ENCODE measurements at places on chromosomes 13 and 19. TPM values are rescaled to one million over a fixed set of nuclear protein-coding genes. Genes with fewer than 3 reads are reported as not detected.

The NOSIP gene
- 77.3 TPM for total RNA-seq

The LILRA1 gene
- not detected for total RNA-seq

The TMEM190 gene
- not detected for total RNA-seq

The TTC9B gene
- total RNA-seq: not detected

The NPAS1 gene
- total RNA-seq: 0.41 TPM

The SMAD9 gene
- not detected for total RNA-seq

The VSTM2B gene
- total RNA-seq: not detected

The CUL4A gene
- total RNA-seq: 76.0 TPM

The IRGC gene
- total RNA-seq: not detected

The TYROBP gene
- total RNA-seq: 0.96 TPM

The KLK14 gene
- total RNA-seq: 0.61 TPM

The CD33 gene
- total RNA-seq: 0.96 TPM

The PSG7 gene
- total RNA-seq: not detected

The CIC gene
- total RNA-seq: 67.3 TPM

The PSG5 gene
- total RNA-seq: not detected

The IGSF23 gene
- not detected for total RNA-seq

The TPM4 gene
- total RNA-seq: 493 TPM

The DENND1C gene
- 100 TPM for total RNA-seq

DNA sequence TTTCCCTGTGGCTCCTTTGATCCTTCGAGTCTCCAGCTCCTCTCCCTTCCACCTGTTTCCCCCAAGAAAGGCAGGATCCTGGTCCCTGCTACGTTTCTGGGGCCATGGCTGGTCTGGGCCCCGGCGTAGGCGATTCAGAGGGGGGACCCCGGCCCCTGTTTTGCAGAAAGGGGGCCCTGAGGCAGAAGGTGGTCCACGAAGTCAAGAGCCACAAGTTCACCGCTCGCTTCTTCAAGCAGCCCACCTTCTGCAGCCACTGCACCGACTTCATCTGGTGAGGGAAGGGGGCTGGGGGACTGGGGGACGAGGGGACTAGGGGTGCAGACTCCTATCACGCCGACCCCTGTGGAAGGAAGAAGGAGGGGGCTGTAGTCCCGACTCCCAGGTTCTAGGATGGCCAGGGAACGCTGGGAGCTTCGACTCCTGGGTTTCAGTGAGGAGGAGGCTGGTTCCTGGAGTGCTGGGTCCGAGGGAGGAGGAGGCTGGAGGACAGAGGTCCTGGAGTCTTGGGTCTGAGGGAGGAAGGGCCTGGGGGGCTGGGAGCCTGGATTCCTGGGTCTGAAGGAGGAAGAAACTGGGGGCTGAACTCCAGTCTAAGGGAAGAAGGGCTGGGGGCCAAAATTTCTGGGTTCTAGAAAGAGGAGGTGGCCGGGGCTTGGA, 524 bp downstream of the PRKCG start:
- peaks cover 12% of the 10 kb centered on the region for H3K4me1 ChIP-seq
- no peak for DNase-seq
- no peaks in the 10 kb centered on the region for H3K36me3 ChIP-seq
- peaks cover 34% of the 10 kb centered on the region for H3K27me3 ChIP-seq
- H3K27ac ChIP-seq: no peak overlapping the region
- no peak overlapping the region for H3K4me3 ChIP-seq

GRCh38 chr19:8030960-8031359, 21.6 kb upstream of the CCL25 start:
- H3K27me3 ChIP-seq: peaks cover 5% of the 10 kb centered on the region
- H3K36me3 ChIP-seq: no peaks in the 10 kb centered on the region
- H3K27ac ChIP-seq: no peak overlapping the region
- H3K4me3 ChIP-seq: no peak overlapping the region

- no peaks in the 10 kb centered on the region for H3K4me1 ChIP-seq
- H3K27ac ChIP-seq: no peak overlapping the region
- peaks cover 11% of the 10 kb centered on the region for H3K27me3 ChIP-seq
- no peaks in the 10 kb centered on the region for H3K36me3 ChIP-seq
These were observed 36.8 kb downstream of the SERP2 start for GRCh38 chr13:44410328-44410859.

- H3K27me3 ChIP-seq: no peaks in the 10 kb centered on the region
- H3K4me1 ChIP-seq: no peaks in the 10 kb centered on the region
- no peak overlapping the region for H3K27ac ChIP-seq
- peaks cover 10% of the 10 kb centered on the region for H3K36me3 ChIP-seq
These were observed 8.3 kb downstream of the FAM98C start for GRCh38 chr19:38411041-38411712.

DNA sequence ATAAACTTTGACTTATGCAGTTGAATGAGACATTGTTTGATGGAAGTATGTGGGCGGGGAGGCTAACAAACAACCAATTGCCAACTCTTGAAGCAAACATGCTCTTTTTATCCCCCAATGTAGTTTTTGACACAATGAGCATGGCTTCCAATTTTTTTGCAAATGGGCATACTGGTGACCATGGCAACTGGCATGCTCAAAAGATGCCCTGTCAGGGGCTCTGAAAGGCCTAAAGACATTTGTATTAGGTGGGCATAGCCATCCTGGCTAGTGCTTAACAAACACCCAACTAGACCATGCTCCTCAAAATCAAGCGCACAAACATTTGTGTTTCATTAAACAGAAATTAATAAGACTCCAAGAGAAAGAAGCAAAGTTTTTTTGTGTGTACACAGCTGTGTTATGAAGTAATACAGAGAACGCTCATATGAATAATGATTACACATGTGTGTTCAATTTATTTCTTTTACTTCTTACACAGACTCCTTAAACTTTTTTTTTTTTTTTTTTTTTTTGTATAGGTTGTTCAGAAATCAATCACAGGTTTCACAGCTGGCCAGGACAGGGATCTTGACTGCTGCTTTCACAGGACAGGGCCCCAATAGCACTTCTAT, 95.6 kb downstream of the DLEU7 start:
- no peak overlapping the region for H3K4me3 ChIP-seq
- no peak overlapping the region for H3K27ac ChIP-seq
- no peak for DNase-seq
- H3K4me1 ChIP-seq: peaks cover 3% of the 10 kb centered on the region

DNA sequence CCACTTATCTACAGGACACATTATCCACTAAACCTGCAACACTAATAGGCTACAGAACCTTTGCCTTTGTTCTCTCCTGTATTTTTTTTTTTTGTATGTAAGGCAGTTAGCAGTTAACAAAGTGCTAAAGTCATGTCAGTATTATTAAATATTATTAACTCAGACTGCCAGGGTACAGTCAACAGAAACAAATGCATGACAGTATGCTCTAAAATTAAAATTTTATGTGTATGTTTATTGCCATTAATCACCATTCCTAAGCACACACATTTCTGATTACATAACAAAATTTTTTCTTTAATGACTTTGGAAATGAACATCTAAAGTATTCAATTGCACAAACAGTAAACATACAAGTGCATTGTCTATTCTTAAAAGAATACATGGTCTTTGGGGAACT, 41.7 kb downstream of the XPO4 start:
- H3K27me3 ChIP-seq: no peaks in the 10 kb centered on the region
- H3K4me1 ChIP-seq: peaks cover 6% of the 10 kb centered on the region
- no peak overlapping the region for H3K4me3 ChIP-seq
- DNase-seq: no peak
- no peak overlapping the region for H3K27ac ChIP-seq

GRCh38 chr19:29858000-29858596, 46.3 kb downstream of the CCNE1 start:
- H3K4me3 ChIP-seq: no peak overlapping the region
- H3K27ac ChIP-seq: no peak overlapping the region
- peak; percentile 62 for DNase-seq
- H3K27me3 ChIP-seq: peaks cover 10% of the 10 kb centered on the region

GRCh38 chr13:110042253-110042950, 256.0 kb upstream of the IRS2 start:
- H3K36me3 ChIP-seq: no peaks in the 10 kb centered on the region
- peaks cover 5% of the 10 kb centered on the region for H3K27me3 ChIP-seq
- H3K4me1 ChIP-seq: no peaks in the 10 kb centered on the region
- no peak overlapping the region for H3K27ac ChIP-seq
- no peak overlapping the region for H3K4me3 ChIP-seq

GRCh38 chr19:48255376-48256303, at the start of gene CARD8:
CARD8 (minus strand) TSS chr19:48255912; CDS start chr19:48241020, 14,892 bp downstream.
- peak within 1 kb of the TSS; percentile 100 for H3K27ac ChIP-seq
- peaks cover 66% of the 10 kb centered on the region for H3K4me1 ChIP-seq
- no peaks in the 10 kb centered on the region for H3K27me3 ChIP-seq
- H3K36me3 ChIP-seq: peaks cover 30% of the 10 kb centered on the region

DNA sequence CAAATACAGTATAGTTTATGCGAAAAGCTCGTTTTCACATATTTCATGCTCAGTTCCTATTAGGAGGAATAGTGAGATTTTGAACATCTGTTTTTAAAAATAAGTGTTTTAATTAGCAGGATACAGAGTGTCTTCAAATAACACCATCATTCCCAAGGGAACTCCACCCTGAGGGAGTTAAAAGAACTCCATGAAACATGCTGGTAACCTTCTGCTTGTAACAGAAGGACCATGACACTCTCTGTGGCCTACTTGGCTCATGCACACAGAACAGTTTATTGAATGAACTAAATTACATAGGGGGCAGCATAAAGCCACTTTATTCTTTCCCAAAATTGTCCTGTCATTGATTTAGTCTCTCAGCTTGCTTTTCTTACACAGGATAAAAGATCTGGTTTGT, 809.5 kb upstream of the SLITRK6 start:
- H3K4me1 ChIP-seq: no peaks in the 10 kb centered on the region
- no peaks in the 10 kb centered on the region for H3K36me3 ChIP-seq
- DNase-seq: no peak
- no peak overlapping the region for H3K27ac ChIP-seq

GRCh38 chr13:66794340-66795031, 435.6 kb downstream of the PCDH9 start:
- no peak overlapping the region for H3K27ac ChIP-seq
- no peaks in the 10 kb centered on the region for H3K4me1 ChIP-seq
- no peaks in the 10 kb centered on the region for H3K36me3 ChIP-seq
- no peak for DNase-seq
- no peak overlapping the region for H3K4me3 ChIP-seq

- DNase-seq: no peak
- H3K27me3 ChIP-seq: no peaks in the 10 kb centered on the region
- peaks cover 12% of the 10 kb centered on the region for H3K36me3 ChIP-seq
- H3K4me3 ChIP-seq: peak overlapping the region; percentile 95
- H3K4me1 ChIP-seq: peaks cover 33% of the 10 kb centered on the region
- H3K27ac ChIP-seq: peak overlapping the region; percentile 96
These were observed 1.4 kb downstream of the ING1 start for GRCh38 chr13:110714797-110715394.

- no peaks in the 10 kb centered on the region for H3K36me3 ChIP-seq
- H3K27ac ChIP-seq: no peak overlapping the region
- H3K4me1 ChIP-seq: no peaks in the 10 kb centered on the region
- H3K27me3 ChIP-seq: no peaks in the 10 kb centered on the region
These were observed 1299.2 kb upstream of the SPRY2 start for GRCh38 chr13:81639984-81640582.

DNA sequence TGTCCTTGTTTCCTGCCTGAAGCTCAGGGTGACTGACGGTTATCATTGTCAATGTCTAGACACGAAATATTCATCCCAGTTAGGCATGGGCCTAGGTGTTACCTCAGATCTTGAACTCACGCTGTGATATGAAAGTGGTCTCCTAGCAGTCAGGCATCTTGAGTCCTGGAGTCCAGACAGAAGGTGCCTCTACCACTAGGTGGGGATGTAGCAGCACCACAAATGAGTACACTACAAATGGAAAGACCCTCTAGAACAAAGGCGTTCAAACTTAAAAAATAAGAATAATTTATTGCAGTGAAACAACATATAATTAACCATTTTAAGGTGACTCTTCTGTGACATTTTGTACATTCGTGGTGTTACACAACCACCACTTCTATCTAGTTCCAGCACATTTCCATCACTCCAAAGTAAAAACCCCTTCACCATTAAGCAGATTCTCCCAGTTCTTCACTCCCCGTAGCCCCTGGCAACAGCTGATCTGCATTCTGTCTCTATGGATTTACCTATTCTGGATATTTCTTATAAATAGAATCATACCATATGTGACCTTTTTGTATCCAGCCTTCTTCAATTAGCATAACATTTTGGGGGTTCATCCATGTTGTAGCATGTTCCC, 11.9 kb upstream of the FRY start:
- H3K36me3 ChIP-seq: no peaks in the 10 kb centered on the region
- no peak overlapping the region for H3K4me3 ChIP-seq
- no peaks in the 10 kb centered on the region for H3K4me1 ChIP-seq
- DNase-seq: peak; percentile 45
- H3K27ac ChIP-seq: no peak overlapping the region

- no peaks in the 10 kb centered on the region for H3K4me1 ChIP-seq
- H3K4me3 ChIP-seq: no peak overlapping the region
- no peak overlapping the region for H3K27ac ChIP-seq
- peaks cover 5% of the 10 kb centered on the region for H3K27me3 ChIP-seq
- no peaks in the 10 kb centered on the region for H3K36me3 ChIP-seq
These were observed 15.2 kb upstream of the SUPT20H start for GRCh38 chr13:37074703-37075102.

GRCh38 chr19:19343762-19344161, 23.1 kb downstream of the MAU2 start:
- H3K4me1 ChIP-seq: no peaks in the 10 kb centered on the region
- H3K36me3 ChIP-seq: peaks cover 12% of the 10 kb centered on the region
- no peaks in the 10 kb centered on the region for H3K27me3 ChIP-seq
- H3K27ac ChIP-seq: no peak overlapping the region
- DNase-seq: no peak

DNA sequence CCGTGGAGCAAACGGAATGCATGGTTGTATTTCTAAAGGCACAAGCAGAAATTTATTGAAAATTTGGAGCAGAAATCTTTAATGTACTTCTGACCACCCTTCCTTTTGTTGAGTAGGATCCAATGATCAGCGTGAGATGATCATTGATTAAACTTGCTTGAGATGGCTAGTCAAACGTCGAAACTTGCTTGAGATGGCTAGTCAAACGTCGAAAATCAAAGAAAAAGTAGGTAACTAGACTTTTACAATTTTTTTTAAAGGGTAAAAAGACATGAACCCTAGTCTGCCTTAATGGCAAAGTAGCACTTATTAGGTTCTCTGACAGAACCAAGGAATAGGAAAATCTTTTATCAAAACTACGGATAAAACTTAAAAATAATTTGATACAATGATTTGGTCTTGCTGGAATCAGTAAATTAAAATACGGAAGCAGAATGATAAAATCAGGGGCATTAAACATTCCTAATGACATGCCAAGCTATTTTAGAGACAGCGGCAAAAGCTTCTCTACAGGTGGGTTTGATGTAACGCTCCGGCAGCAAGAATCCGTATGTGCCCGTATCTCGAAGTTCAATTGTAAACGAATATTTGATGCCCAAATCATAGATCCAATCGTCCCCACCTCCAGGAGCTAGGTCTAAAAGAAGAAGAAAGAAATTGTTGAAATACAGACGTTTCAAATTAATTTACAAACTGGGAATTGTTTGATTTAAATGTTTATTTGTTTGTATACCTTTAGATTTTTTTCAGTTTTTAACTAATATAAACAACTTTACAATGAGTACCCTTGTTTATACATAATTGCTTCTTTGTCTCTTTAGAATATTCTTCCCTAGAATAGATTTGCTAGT, 841 bp upstream of the ZC3H13 start:
- no peak for DNase-seq
- H3K4me1 ChIP-seq: peaks cover 34% of the 10 kb centered on the region
- H3K27me3 ChIP-seq: peaks cover 4% of the 10 kb centered on the region
- peak overlapping the region; percentile 94 for H3K4me3 ChIP-seq
- H3K27ac ChIP-seq: peak overlapping the region; percentile 99
- peaks cover 5% of the 10 kb centered on the region for H3K36me3 ChIP-seq

GRCh38 chr13:99805361-99805760, 166.2 kb downstream of the ZIC5 start:
- DNase-seq: no peak
- no peak overlapping the region for H3K27ac ChIP-seq
- no peak overlapping the region for H3K4me3 ChIP-seq
- H3K27me3 ChIP-seq: no peaks in the 10 kb centered on the region

GRCh38 chr13:61136093-61136492, 279.6 kb downstream of the PCDH20 start:
- H3K4me1 ChIP-seq: no peaks in the 10 kb centered on the region
- no peak overlapping the region for H3K4me3 ChIP-seq
- no peak overlapping the region for H3K27ac ChIP-seq
- H3K27me3 ChIP-seq: no peaks in the 10 kb centered on the region
- no peak for DNase-seq
